ENCODE measurements at places on chromosomes 11 and 22.

- DNase-seq: no peak
These were observed 7.3 kb upstream of the TAGLN start for GRCh38 chr11:117191680-117192400.

GRCh38 chr22:42685941-42686653 lies 34.6 kb downstream of the A4GALT start:
- DNase-seq: no peak

- DNase-seq: no peak
These were observed 35.1 kb downstream of the ARHGAP1 start for GRCh38 chr11:46665356-46665755.

GRCh38 chr22:43257961-43258360 lies 71.0 kb upstream of the TTLL12 start:
- DNase-seq: no peak

DNA sequence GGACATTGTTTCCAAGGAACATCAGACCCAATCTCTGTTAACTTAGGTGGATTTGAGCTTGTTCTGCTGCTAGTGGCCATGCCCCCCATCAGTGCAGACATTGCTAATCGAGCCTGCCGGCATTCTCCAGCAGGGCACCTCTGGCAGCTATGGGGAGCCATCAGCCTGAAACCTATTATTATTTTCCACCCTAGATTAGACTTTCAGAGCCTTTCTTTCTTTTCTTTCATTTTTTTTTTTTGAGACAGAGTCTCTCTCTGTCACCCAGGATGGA lies 4.9 kb downstream of the CACNA1I start:
- no peak for DNase-seq

DNA sequence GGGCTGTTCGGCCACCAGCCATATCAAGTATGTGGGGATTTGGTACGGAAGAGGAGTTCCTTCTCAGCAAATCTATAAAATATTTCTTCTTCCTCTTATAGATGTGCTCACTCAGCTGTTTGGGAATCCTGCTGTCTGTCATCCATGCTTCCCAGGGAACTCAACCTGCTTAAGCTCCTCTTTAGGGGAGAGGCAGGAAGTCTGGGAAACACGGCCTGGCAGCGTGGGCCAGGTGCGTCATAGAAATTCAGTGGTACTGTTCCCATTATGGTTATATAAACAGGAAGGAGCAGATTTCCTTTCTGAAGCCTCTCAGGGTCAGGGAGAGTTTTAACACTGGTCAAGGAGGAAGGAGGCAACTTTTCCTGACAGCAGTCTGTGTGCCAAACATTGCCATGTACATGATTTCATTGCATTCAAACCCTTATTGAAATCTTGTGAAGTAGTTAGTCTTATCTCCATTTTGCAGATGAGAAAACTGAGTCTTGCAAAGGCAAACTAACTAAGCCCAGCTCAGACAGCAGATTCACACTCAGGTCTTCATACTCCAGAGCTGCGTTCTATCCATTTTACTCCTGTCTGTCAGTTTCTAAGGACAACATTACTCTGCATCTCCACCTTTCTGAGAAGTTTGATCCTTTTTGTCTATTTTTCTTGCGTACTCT lies 35.4 kb upstream of the AMOTL1 start:
- peak; percentile 42 for DNase-seq

GRCh38 chr11:93988912-93989311 lies 32.2 kb upstream of the HEPHL1 start:
- no peak for DNase-seq

DNA sequence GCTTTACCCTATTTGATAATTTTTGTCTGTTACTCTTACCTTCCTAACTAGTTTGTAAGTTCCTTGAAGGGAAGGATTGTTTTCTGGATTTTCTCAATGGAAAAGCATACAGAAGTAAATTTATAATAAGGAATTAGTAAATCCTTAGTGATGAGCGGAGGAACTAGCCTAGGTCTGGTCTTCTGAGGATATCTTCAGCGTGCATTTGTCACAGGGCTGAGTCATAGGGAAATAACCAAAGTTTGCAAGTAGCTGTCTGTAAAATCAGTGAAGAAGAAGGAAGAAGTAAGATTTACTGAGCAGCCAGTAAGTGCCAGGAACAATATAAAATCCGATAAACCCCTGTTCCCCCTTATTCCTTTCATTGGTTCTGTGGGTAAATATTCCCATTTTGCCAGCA lies 162.7 kb upstream of the SORL1-AS1 start:
- peak; percentile 68 for DNase-seq

GRCh38 chr11:44029507-44029845 lies 18.3 kb upstream of the ACCSL start:
- peak; percentile 52 for DNase-seq

- peak; percentile 20 for DNase-seq
These were observed 282 bp downstream of the MPPED2 start for GRCh38 chr11:30585892-30586250.

- DNase-seq: no peak
These were observed 168.5 kb upstream of the BDNF start for GRCh38 chr11:27868709-27869108.

- DNase-seq: no peak
These were observed 64.0 kb downstream of the SLC22A12 start for GRCh38 chr11:64654958-64655541.

DNA sequence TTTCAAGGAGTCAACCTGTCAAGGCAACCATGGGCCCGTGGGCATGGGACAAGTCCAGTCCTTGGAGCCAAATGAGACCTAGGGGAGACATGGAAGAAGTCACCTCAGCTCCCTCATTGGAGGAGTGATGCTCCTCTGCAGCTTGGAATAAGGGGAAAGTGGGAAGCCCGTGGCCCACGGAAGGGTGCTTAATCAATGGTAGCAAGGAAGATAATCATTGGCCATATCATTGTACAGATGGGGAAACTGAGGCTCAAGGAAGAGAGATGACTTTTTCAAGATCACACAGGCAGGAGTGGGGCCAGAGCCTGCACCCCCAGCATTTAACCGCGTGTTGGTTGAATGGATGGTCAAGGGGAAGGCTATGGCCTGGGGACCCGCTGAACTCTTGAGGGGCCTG lies 133.0 kb downstream of the OSBP2 start:
- DNase-seq: no peak

DNA sequence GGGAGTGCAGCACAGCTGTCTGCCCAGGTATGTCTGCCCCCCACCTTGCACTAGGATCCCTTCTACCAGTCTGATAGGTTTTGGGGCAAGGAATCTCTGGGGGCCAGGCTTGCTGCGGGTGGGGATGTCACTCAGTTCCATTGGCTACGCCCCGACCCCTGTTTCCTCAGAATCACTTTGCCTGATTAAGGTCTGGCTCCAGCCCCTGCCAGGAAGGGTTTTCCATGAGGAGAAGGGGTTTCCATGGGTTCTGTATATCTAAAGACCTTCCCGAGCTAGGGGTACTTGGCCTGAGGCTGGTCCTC lies 14.0 kb downstream of the OTOG start:
- no peak for DNase-seq

DNA sequence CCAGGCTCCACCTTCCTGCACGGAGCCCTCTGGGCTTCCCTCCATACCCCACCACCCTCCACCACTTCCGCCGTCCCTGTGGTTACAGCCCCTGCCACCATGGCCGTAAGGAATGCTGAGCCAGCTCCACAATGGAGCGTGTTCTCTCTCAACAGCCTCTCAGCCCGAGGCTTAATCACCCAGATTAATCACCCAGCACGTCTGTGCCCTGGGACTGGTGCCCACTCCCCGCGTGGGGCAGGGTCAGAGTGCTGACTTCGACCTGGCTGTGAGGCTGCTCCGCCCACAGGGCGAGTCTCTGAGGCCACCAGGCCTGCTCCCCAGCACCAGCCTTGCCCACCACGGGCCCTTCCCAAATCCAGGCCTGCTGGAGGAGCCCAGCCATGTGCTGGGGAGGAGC lies 4.0 kb upstream of the TH start:
- peak; percentile 84 for DNase-seq

- DNase-seq: peak; percentile 50
These were observed 4.7 kb downstream of the FOSL1 start for GRCh38 chr11:65895482-65895981.
